ENCODE measurements at places on chromosomes 13 and 19.
A peak's percentile ranks its signal among the peaks of the same experiment; 100 is the strongest.

- no peak for DNase-seq
Observed at GRCh38 chr19:1969176-1970002, 28.4 kb downstream of the CSNK1G2 start.

DNA sequence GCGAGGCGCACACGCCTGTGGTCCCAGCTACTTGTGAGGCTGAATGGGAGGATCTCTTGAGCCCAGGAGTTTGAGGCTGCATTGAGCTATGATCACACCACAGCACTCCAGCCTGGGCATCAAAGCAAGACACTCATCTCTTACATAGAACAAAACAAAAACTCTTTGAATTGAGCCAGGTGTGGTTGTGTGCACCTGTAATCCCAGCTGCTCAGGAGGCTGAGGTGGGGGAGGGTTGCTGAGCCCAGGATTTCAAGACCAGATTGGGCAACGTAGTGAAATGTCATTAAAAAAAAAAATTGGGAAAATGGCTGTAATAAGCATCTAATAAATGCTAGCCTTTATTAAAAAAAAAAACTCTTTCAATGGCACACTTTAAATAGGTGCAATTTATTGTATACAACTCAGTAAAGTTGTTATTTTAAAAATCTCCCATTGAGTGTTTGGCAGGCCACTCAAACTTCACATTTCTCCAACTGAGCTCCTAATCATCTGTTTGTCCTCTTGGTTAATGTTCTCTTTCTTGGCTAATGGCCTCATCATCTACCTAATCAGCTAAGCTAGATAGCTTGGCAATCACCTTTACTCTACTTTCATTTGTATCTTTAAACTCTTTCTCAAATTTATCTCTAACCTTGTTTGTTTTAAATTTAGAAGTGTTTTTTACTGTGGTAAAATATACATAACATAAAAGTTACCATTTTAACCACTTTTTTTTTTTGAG lies 28.1 kb upstream of the HMGB1 start:
- no peak for DNase-seq

DNA sequence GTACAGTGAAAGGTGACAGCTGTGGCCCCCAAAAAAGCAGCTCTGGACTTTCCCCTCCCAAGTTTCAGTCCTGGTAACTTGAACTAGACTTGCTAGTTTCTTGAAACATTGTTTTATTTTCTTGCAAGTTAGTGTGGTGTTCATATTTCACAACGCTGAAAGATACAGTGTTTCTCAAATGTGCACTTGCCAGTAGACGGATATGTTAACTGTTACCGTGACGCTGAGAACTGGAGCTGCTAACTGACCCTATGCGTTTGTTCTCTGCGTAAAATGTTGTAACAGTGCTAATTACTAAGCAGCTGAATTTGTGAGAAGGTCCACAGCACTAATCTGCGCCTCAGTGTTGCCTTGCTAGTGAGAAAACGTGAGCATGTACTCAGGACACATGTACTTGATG lies 79.6 kb downstream of the GGACT start:
- peak; percentile 66 for DNase-seq

GRCh38 chr13:77492982-77493381 lies 42.5 kb upstream of the SCEL start:
- DNase-seq = peak; percentile 76

DNA sequence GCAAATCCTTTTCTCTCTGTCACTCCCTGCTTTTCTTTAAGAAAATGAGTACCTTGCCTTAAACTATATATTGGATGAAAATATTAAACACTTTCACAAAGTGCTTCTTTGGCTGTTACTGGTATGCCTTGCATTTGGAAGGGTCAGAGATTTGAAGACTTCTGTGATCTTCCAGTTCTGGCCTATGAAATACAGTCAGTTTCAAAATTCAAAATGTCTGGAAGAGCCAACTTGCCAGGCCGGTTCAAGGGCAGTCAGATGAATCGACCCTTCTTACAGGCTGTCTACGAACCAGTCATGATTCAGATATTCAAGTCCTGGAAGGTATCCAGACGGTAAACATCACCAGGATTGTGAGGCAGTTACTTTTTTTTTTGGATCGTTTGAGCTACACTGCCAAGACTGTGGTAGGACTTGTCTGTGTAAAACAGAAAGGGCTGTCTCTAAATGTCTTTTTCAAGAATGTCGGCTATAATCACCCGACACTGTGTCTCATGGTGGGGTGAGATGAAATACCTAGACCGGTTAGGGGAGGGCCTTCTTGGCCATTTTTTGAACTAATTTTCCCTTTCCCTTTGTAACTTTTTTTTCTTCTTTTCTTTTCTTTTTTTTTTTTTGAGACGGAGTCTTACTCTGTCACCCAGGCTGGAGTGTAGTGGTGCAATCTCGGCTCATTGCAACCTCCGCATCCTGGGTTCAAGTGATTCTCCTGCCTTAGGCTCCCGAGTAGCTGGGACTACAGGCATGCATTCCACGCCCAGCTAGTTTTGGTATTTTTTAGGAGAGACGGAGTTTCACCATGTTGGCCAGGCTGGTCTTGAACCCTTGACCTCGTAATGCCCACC lies 11.2 kb downstream of the ACTN4 start:
- peak; percentile 80 for DNase-seq

- peak; percentile 80 for DNase-seq
Observed at GRCh38 chr13:74575729-74576125, 441.5 kb upstream of the KLF12 start.

DNA sequence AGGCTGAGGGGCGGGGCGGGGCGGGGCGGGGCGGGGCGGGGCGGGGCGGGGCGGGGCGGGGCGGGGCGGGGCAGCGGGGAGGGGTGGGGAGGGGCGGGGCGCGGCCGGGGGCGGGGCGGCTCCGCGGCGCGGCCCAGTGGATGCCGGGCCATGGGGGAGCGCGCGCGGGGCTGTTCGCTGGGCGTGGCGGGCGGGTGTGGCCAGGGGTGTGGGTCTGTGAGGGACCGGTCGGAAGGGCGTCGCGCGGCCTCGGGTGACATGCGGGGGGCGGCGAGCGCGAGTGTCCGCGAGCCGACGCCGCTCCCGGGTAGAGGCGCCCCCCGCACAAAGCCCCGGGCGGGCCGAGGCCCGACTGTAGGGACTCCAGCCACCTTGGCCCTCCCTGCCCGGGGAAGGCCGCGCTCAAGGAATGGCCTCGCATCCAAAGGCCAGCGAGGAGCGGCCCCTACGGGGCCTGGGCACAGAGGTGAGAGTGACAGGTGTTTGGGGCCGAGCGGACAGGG lies at the start of gene ZFP28:
Gene ZFP28 (plus strand): TSS at position 188 of the 503 bp plus-strand sequence. CDS start 71 bp downstream, at position 259.
- peak; percentile 71 for DNase-seq

GRCh38 chr13:42040730-42041010 lies 7.8 kb upstream of the DGKH start:
- no peak for DNase-seq

GRCh38 chr19:45104658-45105349 lies 11.8 kb downstream of the PPP1R37 start:
- DNase-seq = no peak

- peak; percentile 52 for DNase-seq
Observed at GRCh38 chr19:14072535-14073260, at the start of gene MISP3. Gene MISP3 (plus strand): TSS chr19:14072786. CDS start chr19:14073310, 524 bp downstream.

DNA sequence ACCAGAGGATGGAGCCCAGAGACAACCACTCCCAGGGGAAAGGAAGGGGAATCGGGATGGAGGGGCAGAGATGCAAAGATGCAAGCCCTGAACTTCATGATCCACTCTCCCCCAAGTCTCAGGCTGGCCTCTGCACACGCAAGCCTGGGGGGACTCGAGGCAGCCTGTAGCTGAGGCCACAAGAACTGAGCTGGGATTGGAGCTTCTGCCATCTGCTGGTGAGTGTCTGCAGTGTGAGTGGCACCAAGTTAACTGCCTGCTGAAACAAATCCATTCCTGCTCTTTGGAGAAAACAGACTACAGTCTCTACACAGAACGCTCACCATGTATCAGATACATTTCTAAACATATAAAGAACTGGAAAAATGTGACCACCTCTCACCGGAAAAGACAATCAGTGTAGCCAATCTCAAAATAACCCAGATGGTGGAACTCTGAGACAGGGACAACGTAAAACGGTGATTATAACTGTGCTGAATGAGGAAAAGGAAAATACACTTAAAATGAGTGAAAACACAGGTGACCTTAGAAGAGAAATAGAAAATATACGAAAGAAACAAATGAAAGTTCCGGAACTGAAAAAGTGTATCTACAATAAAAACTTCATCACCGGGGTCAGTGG lies 62.1 kb downstream of the KLF2 start:
- peak; percentile 37 for DNase-seq

GRCh38 chr19:11293433-11294389 lies 2.2 kb upstream of the TSPAN16 start:
- peak; percentile 73 for DNase-seq

- peak; percentile 40 for DNase-seq
Observed at GRCh38 chr13:100089465-100090032, 656 bp downstream of the PCCA start.

DNA sequence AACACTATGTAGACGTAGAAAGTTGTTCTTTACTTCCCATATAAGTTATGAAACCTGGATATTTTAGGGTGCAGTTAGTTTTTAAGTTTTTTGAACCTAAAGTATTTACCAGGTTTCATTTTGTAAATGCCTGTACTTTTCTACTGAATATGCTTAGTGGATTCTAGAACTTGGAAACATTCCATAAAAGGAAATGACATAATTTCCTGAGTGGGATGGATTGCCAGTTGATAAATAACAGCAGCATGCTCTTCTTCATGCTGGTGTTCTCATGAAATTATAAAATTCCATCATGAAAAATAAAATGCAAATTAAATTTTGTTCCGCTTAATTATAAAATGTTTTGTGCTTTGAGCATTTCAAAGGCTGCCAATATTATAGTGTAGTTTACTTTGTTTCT lies 362.2 kb upstream of the PCDH20 start:
- no peak for DNase-seq

GRCh38 chr13:102703726-102704035 lies 8.8 kb upstream of the METTL21C start:
- no peak for DNase-seq

- DNase-seq = no peak
Observed at GRCh38 chr13:35475960-35476943, at the start of gene MAB21L1. Gene MAB21L1 (minus strand): TSS chr13:35476689. CDS start chr13:35476138, 551 bp downstream.

- DNase-seq = no peak
Observed at GRCh38 chr13:43573361-43573740, 213.4 kb downstream of the ENOX1 start.

GRCh38 chr19:50531171-50531612 lies 17.5 kb upstream of the ASPDH start:
- DNase-seq = no peak

- DNase-seq = peak; percentile 27
Observed at GRCh38 chr13:94480672-94481145, 1.2 kb upstream of the DCT start.

DNA sequence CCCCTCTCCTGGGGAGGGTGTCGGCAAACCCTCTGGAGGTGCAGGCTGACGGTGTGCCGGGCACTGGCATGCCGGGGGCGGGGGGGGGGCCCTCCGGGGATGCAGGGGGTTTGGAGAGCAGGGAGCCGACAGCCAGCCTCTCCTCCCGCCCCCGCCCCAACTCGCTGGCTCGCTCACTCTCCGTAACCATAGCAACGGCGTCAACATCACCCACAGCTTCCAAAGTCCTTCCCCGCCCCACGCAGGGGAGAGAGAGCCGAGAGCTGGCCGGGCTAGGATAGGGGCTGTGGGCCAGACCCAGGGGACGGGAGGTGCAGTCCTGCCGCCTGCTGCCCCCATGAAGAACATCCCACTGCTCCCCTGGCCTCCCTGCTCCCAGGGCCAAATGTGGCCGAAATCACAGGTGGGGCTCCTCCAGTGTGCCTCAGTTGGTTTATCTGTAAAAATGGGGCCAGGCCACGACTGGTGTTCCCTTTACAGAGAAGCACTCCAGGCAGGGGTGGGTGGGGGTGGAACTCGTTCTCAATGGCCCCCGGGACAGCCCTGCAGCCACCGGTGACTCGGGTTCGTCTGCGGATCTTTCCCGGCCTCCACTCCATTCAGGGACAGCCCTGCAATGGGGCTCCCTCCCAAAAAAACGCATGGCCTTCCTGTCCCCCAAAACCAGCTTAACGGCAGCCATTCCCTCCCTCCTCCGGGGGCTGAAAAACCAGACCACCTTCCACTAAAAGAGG lies 3.2 kb downstream of the KLF16 start:
- no peak for DNase-seq

GRCh38 chr19:55620410-55621204 lies 3.8 kb downstream of the ZNF784 start:
- DNase-seq = no peak

GRCh38 chr19:47081095-47081494 lies 32.5 kb downstream of the ZC3H4 start:
- no peak for DNase-seq

GRCh38 chr19:47461876-47462275 lies 9.8 kb downstream of the SLC8A2 start:
- no peak for DNase-seq

- no peak for DNase-seq
Observed at GRCh38 chr13:31925079-31925478, 106.5 kb upstream of the FRY start.

DNA sequence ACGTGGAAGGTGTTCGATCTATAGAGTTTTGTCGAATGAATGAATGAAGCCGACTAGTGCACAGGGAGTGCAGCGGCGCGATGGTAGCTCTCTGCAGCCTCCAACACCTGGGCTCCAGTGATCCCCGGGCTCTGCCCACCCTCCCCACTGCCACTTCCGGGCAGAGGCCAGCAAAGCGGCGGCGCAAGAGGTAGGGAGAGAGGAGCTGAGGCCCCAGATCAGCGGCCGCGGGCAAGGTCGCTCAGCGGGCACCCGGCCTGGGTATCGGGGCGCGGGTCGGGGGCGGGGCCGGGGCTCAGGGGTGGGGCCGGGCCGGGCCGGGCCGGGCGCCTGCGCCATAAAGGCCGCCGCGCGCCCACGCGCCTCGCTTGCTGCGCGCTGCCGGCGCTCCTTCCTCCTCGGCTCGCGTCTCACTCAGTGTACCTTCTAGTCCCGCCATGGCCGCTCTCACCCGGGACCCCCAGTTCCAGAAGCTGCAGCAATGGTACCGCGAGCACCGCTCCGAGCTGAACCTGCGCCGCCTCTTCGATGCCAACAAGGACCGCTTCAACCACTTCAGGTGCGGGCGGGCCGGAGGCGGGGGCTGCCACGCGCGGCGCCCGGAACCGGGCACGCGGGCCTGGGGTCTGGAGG lies at the start of gene GPI:
Gene GPI (plus strand): TSS at position 367 of the 633 bp plus-strand sequence. CDS start 71 bp downstream, at position 438.
- DNase-seq = peak; percentile 36

GRCh38 chr19:53007200-53007599 lies 6.5 kb upstream of the ERVV-1 start:
- DNase-seq = no peak

- DNase-seq = no peak
Observed at GRCh38 chr13:84737661-84738060, 855.4 kb upstream of the SLITRK1 start.

- DNase-seq = no peak
Observed at GRCh38 chr19:41811036-41811435, 14.6 kb downstream of the CEACAM3 start.

GRCh38 chr13:33249066-33249465 lies 36.5 kb downstream of the STARD13 start:
- no peak for DNase-seq

GRCh38 chr19:56145698-56146097 lies 4.6 kb downstream of the ZNF444 start:
- DNase-seq = no peak

- no peak for DNase-seq
Observed at GRCh38 chr13:25692099-25692498, 320.3 kb downstream of the ATP8A2 start.

- DNase-seq = no peak
Observed at GRCh38 chr13:75993823-75994222, 357.7 kb downstream of the LMO7 start.
